ENCODE measurements at places on chromosomes 7 and 10. TPM values are rescaled to one million over a fixed set of nuclear protein-coding genes. Genes with fewer than 3 reads are reported as not detected.

AMPH gene
- total RNA-seq = 3.3 TPM

COA1 gene
- 79.2 TPM for total RNA-seq

FAM237B gene
- total RNA-seq = not detected

GRID2IP gene
- total RNA-seq = not detected

- no peak for DNase-seq
Observed at GRCh38 chr7:138838166-138838565, 40.2 kb upstream of the ATP6V0A4 start.

DNA sequence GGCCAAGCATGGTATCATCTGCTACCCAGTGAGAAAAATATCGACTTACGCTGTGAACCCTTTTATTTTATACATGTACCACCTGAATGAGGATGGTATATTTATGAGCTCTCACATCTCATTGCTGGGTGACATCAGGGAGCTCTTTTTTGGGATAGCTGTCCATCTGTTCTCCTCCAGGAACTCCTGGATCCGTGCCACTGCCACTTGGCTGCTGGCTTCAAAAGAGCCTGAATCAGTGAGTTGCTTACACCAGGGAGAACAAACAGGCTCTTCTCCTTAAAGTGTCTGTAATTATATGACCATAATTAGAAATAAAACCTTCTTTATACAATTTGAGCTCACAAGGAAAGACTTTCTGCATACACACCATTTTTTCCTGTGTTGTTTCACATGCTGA, 106.2 kb downstream of the KAT6B start:
- DNase-seq = peak; percentile 70

GRCh38 chr10:113498997-113499396, 53.9 kb upstream of the HABP2 start:
- no peak for DNase-seq

DNA sequence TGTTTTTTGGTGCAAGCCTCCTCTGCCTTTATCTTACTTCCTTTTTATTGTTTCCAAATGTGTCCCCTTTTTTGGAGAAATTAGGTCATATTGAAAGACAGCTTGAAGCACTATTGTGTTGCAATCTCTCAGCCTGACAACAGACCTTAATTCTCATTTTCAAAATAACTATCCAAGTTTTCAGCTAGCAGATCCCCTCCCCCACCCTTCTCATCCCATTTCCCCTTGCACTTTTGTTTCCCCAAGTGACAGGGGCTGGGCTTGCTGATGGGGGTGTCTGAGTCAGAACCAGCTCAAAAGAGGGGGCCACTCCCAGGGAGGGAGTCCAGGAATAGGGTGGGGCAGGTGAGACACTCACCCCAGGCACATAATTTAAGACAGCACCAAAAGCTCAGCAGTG, 75.3 kb downstream of the MKI67 start:
- DNase-seq = no peak

GRCh38 chr10:44293842-44294241, 91.1 kb downstream of the CXCL12 start:
- peak; percentile 88 for DNase-seq

DNA sequence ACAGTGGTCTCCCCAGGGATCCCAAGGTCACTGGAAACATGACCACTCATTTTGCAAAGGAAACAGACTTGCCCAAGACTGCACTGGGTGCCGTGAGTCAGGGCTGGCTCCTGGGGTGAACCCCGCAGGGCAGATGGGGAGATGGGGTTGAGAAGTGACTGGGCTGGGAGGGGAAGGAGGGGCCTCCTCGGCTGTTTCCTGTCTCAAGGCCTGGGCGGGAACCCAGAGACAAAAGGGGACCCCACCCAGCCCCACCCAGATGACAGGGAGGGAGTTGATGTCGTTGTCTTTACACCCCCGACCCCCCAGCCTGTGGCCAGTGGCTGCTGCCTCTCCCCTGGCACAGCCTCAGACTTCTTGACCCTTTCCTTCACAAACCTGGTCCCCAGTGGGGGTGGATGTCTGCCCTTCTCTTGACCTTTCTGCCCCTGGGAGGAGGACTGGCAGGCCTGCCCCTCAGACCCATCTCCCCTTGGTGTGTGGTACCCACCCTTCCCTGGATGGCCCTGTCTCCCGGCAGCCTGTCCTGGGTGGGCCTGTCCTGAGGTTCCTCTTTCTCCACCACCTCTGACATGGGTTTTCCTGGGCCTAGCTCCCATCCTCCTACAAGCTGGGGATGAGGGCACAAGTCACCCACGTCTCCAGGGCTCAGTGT, 1.4 kb downstream of the MYO1G start:
- DNase-seq = no peak

GRCh38 chr10:16562891-16563290, 41.2 kb upstream of the C1QL3 start:
- no peak for DNase-seq

Data from heart right ventricle (tissue), 16 donors.